ENCODE measurements at places on chromosomes 13 and 19.
A peak's percentile ranks its signal among the peaks of the same experiment; 100 is the strongest.

DNA sequence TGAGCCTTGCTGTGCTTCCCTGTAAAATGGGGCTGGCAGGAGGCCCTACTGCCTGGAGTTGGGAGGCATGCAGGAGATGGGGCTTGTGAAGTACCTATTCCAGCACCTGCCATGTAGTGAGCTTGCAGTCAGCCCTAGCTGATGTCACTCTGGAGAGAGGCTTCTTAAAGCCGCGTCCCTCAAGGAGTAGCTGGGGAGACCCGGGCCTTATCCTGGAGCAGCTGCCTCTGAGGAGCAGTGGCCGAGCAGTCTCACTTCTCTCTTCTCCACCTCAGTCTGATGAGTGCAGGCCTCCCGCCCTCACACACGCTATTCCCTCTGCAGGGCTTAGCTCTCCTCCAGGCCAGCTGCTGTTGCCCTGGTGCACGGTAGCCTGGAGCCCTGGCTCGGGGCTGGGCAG, 18.0 kb downstream of the CLASRP start:
- DNase-seq, result no peak

DNA sequence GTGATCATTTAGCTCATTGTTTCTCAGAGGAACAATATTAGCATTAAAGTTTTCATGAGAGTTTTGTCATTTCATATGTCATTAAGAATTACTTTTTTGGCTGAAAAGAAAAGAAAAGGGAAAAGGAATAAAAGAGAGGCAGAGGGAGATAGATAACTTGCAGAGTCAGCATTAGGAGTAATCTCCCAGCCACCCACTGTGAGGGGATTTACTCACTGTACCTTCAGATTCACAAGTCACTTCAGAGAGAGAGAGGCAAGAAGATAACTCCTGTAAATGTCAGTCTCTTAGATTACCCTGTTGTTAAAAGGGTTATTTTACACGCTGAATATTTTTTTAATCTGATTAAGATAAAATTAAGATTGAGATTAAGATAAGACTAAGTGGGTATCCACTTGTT, 125.2 kb downstream of the POU4F1 start:
- DNase-seq, result no peak

DNA sequence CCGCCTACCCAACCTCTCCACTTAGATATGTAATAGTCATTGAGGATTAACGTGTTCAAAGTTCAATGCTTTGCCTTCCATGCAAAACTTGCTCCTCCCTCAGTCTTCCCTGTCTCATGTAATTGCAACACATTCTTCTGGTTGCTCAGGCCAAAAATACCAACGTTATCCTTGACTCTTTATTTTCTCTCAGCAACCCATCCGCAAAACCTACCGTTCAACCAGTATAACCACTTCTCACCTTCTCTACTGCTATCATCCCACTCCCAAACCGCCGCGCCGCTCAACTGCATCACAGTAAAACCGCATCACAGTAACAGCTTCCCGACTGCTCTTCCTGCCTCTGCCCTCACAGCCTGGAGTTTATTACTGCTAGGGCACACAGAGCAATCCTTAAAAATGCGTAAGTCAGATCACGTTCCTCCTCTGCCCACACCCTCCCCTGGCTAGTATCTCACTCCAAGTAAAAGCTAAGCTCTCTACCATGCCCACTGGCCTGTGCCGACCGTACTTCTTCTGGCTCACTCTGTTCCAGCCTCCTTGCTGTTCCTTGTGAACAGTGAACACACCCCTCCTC, 8.2 kb downstream of the MTIF3 start:
- no peak for DNase-seq

- no peak for DNase-seq
Measured at GRCh38 chr13:58855283-58855682, 1223.7 kb downstream of the PCDH17 start.

DNA sequence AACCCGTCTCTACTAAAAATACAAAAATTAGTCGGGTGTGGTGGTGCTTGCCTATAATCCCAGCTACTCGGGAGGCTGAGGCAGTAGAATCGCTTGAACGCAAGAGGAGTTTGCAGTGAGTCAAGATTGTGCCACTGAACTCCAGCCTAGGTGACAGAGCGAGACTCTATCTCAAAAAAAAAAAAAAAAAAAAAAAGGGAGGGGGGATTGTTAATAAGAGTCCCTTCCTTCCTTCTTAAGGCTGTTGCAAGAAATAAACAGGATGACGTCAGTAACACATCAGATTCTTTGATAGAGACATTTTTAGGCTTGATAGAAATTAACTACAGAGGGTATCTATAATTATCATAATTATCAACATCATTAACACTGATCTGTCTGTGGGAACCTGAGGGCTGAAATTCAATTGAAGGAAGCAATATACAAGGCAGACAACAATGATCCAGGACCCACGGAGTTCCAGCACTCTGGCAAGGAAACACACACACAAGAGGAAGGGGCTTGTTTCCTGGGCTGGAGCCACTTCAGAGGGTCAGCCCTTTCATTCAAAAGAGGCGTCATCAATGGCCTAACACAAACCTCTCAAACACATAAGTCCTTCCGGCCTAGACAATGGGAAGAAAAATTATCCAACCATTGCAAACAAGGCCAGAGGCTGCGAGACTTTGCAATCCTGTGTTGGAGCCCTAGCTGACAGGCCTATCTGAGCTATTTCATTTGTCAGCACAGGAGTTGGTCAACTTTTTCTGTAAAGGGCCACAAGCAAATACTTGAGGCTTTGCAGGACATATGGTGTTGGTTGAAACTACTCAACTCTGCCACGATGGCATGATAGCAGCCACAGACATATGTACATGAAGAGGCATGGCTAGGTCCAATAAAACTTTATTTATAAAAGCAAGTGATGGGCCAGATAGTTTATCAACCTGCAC, 105.2 kb downstream of the INSR start:
- DNase-seq, result no peak

DNA sequence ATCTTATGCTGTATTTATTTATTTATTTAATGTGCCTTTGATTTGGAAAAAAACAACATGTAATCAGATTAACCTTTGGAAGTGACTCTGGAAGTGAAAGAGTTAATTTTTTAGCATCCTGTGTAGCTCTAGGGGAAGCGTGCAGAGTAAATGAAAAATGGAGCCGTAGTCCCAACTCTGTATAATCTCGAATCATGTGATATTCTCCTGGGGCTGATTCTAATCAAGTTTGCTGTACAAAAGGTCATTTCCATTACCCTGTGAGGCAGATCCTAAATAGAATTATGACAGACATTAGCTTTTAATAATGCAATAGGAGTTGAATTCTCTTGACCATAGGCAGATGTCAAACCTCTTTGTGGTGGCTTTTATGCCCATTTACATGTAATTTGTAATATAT, 238.6 kb upstream of the CSNK1A1L start:
- DNase-seq, result no peak

DNA sequence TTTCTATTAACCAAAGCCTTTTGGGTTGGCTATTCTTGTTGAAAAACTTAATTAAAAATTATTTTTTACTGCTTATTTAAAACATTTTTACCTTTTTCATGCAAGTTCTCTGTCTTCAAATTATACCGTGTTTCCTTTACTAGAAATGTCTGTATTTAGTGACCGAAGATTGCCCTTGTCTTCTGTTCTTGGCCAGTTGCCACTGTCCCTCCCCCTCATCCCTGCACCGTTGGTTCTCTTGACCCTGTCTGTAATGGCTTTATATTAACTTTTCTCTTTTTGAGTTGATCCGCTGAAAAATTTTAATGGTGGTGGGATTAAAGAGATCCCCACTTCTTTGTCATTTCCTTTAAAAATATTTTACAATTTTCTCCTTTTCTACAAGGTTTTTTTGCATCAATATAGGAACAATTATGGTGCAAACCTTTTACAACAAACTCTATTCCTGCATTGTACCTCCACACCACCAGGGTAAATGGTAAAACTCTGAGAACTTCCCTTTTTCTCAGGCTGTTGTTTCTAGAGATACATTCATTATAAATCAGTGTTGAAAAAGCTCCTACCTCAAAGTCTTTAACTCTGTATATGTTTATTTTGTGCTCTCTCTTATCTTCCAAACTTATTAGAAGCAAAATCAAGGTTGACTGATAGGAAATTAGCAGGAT, 12.9 kb upstream of the RNF113B start:
- peak; percentile 55 for DNase-seq

DNA sequence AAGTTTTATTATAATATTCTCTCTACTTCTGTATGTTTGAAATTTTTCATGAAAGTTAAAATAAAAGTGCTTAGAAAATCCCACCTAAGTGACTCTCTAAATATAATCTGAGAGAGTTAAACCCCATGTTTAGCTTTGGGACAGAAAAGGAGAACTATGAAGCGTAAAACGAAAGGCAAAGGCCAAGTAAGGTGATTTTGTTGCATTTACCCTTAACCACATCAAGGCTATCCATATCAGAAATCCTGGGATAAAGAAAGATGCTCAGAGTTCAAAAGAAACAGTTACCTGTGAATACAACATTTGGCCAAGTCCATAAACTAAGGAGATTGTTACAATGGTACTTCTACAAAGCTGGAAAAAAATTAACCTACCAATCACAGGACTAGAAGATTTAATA, 31.3 kb downstream of the UBL3 start:
- no peak for DNase-seq

DNA sequence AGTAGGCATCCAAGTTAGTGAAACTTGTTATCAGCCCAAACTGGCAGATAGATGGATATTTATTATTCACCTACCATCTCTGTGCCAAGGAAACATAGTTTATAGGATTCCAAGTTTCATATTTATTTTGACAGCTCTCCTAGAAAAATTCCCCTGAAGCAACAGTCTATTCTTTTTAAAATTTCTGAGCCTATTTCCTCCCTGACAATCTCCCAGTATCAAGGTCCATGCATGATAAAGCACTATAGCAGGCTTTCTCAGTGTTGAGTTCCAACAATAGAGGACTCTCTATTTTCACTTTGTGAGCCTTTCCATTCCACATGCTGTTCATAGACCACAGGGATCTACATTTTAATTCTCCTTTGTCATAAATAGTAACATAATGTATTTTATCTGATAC, 312.6 kb downstream of the SLITRK6 start:
- no peak for DNase-seq

- no peak for DNase-seq
Measured at GRCh38 chr19:16199275-16199932, 1.7 kb downstream of the AP1M1 start.

DNA sequence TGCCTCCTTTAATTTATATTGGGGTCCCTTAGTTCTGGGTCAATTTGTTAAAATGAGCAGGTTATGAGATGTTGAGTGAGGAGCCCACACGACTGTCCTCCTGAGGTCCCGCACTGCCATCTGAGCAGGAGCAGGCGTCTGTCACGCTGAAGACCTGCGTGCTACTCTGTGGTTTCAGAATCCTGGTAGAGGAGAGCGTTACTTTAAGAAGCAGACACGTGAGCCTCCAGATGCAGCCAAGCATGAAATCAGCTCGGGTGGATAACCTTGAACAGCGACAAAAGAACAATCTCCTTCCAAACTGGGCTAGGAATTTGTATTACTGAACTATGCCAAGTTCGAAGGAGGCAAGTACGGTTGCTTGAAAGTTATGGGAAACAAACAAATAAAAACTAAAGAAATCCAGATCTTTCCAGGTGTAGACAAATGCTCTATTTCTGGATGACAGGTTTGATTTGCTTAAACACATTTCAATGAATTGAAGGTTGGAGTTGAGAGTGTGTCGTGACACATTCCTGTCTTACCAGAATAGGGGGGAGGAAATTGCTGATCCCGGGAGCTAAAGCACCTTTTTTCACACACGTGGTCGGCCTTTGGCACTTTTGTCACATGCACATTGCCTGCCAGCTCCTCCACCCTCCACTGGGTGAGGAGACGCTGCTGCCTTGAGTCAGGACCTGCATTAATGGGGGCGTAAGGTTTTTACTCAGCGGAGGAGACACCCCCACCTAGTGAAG, 945.5 kb upstream of the SLC10A2 start:
- DNase-seq, result peak; percentile 16

DNA sequence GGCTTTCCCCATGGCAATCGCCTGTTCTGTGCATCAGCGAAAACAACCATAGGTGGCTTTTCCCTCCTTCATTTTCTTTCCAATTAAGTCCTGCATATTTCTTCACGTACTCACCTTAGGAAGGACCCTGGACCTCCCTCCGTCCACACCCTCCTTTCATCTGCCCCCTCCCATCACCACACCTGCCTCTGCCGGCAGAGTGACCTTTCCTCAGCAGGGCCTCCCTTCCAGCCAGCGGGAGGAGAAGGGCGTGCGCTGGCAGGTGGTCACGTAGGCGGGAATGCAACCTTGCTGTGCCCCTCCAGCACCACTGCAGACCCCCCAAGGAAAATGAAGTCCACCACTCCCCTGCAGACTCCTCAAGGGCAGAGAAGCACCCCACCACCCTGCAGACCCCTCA, 61.1 kb downstream of the GSX1 start:
- no peak for DNase-seq

GRCh38 chr19:55096061-55096701, 20.5 kb downstream of the EPS8L1 start:
- no peak for DNase-seq

- no peak for DNase-seq
Measured at GRCh38 chr13:21636656-21637055, 32.7 kb upstream of the MICU2 start.

DNA sequence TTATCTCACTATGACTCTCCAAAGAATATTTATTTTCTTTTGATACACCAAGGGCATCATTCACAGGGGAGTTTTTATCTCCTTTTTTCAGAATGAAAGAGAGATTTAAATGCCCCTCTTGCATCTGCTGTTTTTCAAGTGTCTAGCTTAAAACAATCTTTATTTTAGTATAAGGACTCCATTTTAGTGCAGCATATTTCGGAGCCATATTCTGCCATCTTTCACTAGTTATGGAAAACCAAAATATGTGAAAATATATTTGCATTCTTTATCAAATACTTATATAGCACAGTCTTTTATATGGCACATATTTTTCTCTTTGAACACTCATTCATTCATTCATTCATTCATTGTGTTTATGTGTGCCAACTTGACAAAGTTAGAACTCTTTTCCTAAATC, 1130.2 kb downstream of the SLITRK5 start:
- DNase-seq, result no peak

DNA sequence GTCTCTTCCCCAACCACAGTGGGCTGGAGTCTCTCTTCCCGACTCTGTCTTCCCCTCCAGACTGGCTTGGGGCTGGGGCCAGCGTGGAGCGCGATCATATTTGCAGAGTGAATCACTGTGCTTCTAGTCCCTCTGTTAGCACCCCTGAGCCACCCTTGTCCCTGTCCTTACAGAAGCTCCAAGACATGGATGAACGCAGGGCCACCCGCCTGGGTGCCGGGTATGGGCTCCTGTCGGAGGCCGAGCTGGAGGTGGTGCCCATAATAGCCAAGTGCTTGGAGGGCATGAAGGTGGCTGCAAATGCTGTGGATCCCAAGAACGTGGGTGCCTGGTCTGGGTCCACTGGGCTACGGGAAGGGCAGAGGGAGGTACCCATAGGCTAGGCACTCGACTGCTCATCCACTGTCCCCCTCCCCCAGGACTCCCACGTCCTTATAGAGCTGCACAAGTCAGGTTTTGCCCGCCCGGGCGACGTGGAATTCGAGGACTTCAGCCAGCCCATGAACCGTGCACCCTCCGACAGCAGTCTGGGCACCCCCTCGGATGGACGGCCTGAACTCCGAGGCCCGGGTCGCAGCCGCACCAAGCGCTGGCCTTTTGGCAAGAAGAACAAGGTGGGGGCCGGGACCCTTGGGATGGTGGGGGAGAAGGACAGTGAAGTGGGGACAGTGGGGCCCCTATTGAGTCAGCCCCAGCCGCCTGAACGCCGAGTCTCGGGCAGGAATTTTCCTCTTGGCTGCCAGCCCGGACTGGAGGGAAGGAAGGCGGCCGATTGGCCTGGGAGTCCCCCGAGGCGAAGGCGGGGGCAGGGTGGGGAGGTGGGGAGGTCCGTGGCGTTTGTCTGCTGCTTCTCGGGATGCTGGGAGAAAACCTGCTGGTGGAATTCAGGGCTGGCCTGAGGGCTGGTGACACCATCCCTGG, 5.2 kb downstream of the TRIP10 start:
- DNase-seq, result peak; percentile 76

GRCh38 chr13:86862137-86862536, 809.0 kb upstream of the SLITRK5 start:
- DNase-seq, result no peak
